ENCODE measurements at places on chromosomes 7 and 10.

DNA sequence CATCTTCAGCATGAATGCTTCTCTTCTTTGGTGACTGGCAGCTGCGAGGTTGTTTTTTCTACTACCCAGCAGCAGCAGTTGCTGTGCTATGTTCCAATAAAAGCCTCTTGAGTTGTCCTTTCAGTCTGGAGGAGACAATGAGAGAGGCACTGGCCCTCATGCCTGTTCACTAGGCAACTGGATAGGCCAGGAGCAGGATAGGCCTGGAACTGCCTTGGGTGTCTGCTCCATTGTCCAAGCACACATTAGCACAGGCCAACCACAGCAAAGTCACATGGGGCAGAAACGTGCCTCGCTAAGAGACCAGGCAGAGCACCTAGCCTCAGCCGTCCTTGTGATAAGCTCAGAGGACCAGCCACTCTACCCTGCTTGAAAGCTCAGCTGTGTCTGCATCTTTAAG lies 76.9 kb upstream of the PDCD4 start:
- no peak for DNase-seq

GRCh38 chr7:132251327-132251659 lies 325.0 kb downstream of the PLXNA4 start:
- no peak for DNase-seq

GRCh38 chr7:3267966-3268690 lies 32.9 kb upstream of the SDK1 start:
- no peak for DNase-seq

DNA sequence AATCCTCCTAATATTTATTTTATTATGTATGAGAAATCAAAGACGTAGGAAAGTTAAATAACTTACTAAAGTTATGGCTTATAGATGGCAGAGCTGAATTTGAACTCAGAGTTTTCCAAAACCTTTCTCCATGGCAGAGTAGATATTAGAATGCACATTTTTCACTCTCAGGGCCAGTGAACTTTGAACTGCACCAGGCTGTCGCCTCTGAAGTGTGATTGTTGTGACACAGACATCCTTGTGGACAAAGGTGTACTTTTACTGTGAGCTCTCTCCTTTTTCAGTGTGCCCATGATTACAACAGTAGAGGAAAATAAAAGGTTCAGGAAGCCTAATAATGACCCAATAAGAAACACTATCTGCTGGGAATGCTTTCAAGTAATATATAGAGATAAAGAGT lies 29.1 kb downstream of the TES start:
- no peak for DNase-seq

GRCh38 chr10:43867667-43868565 lies 219.2 kb upstream of the ZNF32 start:
- no peak for DNase-seq

GRCh38 chr7:107579885-107580715 lies at the start of gene BCAP29:
Gene BCAP29 (plus strand): TSS chr7:107580246. CDS start chr7:107580773, 527 bp downstream.
- peak; percentile 82 for DNase-seq

- DNase-seq, result no peak
These were observed 124.4 kb downstream of the PON1 start for GRCh38 chr7:95199779-95200558.

- no peak for DNase-seq
These were observed 283.5 kb downstream of the PLXNA4 start for GRCh38 chr7:132292803-132293202.

GRCh38 chr7:128810473-128810872 lies 18.7 kb downstream of the CCDC136 start:
- DNase-seq, result no peak

- DNase-seq, result no peak
These were observed 2.5 kb downstream of the UFSP1 start for GRCh38 chr7:100886936-100887515.

DNA sequence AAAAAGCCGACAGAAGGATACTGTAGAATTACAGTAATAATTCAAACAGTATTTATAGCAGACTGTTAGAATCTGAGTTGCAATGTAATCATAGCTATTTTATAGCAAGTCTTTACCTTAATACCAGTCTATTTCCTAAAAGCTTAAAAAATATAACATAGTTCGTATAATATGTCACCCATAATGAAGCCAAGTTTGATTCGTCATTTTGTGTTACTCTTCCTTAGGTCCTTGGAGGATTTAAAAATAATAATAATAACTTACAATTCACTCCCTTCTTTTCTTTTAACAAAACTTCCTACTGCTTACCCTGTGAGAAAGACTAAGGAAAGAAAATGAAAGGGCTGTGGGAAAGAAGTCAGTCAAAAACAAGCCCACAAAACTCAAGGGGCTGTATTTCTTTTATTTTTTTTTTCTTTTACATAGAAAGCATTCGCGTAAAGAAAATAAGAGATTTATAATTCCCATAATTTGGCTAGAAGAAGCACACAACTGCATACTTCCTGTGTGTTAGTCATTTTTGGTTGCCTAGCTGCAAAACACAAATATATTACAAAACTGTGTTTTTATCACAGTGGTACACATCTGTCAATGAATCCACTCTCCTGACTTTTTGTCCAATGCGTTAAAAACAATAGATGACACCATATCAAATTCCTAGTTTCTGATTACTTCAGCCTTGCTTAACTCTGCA lies 187.2 kb upstream of the CELF2 start:
- DNase-seq, result no peak

DNA sequence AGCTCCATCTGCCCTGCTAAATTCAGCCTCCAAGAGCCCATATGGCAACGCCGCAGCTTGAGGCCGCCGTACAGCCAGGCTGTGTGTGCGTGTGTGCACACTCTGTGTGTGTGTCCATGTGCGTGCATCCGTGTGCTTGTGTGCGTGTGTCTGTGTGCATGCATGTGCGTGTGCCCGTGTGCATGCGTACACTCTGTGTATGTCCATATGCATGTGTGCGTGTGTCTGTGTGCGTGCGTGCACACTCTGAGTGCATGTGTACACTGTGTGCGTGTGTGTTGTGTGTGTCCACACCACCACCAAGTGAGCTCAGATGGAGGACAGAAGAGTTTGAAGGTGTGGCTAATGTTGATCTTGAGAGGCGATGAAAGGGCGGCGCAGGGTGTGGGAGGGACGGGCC lies 30.0 kb downstream of the SMKR1 start:
- no peak for DNase-seq

DNA sequence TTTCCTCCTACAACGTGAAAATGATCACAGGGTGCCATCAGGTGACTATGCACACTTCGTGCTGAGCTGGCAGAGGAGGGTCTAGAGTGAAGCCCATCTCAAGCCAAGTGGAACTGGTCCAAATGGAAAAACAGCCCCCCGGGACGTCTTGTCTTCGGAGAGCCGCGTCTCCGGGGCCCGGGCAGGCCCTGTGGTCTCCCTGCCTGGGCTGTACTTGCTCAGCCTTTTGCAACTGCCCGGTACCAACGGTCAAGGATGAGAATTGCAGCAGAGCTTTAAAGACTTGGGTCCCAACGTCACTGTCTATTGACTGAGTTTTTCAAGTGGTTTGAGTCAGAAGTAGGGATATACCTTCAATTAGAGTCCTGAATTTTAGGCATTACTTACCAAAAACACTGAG lies 315.5 kb downstream of the PTPRN2 start:
- DNase-seq, result peak; percentile 29

GRCh38 chr7:154425271-154425670 lies 373.1 kb downstream of the DPP6 start:
- DNase-seq, result no peak

DNA sequence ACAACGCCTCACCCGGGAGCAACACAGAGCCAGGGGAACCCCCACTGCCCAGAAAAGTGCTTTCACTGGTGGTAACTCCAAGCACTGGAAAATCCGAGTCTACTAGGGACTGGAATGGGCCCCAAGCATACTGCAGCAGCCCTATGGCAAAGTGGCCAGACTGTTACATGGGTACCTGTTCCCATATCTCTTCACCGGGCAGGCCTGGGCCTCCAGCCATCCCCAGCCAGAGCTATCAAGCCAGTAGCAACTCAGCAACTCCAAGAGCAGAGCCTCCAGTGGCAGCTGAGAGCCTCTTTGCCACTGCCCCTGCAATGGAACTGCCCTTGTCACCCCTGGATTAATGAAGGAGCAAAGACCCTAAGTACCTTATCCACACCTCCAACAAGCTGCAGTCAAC lies 73.5 kb downstream of the HBP1 start:
- DNase-seq, result no peak

DNA sequence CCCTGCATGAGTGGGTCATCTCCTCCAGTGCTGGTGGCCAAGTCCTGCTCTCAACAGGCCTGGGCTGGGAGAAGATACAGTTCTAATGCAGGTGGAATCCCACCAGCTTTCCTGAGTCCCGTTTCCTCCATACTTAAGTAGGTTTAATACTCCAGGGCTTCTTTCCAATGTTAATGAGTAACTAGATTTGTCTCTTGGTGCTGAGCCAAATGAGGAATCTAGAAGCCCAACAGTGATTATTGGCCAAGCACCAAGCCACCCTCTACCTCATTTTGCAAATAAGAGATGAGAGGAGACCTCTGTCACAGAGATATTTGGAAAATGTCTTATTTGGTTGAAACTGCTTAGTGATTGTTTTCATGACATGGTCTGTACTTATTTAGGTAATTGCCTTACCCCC lies 37.1 kb downstream of the STARD3NL start:
- DNase-seq, result no peak

- DNase-seq, result no peak
These were observed 549 bp upstream of the DDX50 start for GRCh38 chr10:68900427-68901104.

DNA sequence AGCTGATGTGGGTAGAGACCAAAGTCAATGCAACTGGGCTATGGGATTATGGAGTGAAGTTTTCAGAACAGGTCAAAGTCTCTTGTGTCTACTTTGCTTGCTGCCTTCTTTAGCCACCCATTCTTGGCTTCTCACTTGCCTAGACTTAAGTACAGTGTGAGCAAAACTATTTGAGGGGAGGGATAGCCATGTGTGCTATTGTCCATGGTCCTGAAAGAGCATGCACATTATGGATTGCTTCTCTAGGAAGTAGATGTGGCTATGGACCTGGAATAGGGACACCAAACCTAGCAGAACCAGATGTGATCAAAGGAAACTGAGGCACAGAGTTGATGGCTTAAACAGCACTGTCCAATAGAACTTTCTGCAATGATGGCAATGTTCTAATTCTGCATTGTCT lies 81.9 kb upstream of the ZNF800 start:
- no peak for DNase-seq

DNA sequence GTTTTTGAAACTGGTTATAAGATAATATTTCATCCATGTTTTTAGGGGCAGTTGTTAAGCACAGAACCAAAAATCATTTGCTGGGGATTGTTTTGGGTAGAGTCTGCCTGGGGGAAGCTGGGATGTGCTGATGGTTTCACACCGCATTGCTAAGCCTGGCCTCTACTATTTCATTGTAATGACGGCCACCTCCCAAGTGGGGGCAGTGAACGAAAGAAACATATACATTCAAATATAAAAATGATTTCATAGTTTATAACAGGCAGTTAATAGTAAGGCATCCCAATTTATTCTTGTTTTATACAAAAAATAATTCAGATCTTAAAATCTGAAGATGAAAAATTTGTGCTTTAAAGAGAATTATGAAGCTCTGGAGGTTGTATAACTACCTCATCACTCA lies 750.8 kb downstream of the REEP3 start:
- no peak for DNase-seq

DNA sequence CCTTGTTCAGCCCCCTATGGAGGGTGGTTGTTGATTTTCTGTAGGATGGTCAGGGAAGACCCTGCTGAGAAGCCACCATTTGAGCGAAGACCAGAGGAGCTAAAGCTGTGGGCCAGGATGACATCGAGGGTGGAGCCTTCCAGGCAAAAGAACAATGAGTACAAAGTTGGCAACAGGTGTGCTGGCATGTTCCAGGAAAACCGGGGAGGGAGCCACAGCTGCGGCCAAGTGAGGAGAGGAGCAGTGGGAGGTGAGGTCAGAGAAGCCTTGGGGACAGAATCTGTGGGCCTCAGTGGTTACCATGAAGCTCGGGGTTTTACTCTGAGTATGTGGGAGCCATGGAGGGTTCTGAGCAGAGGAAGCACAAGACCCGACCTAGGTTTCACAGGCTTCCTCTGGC lies 75.6 kb upstream of the ZNF479 start:
- no peak for DNase-seq

DNA sequence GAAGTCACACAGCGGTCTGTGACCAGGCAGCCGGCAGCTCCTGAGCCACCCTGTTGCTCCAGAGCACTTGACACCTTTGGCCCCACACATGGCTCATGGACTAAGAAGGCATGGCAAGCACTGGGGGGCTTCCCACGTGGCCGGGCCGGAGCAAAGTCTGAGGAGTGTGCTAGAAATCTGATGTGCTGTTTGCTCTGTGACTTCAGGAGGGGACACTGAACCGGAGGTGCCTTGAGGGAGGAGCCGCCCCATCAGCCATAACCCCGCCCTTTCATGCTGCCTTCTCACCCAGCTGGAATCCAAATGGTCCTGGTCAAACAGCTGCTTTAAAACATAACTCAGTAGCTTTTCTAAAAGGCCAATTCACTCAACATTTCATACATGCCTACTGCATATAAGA lies 33.5 kb downstream of the PROSER2 start:
- no peak for DNase-seq

DNA sequence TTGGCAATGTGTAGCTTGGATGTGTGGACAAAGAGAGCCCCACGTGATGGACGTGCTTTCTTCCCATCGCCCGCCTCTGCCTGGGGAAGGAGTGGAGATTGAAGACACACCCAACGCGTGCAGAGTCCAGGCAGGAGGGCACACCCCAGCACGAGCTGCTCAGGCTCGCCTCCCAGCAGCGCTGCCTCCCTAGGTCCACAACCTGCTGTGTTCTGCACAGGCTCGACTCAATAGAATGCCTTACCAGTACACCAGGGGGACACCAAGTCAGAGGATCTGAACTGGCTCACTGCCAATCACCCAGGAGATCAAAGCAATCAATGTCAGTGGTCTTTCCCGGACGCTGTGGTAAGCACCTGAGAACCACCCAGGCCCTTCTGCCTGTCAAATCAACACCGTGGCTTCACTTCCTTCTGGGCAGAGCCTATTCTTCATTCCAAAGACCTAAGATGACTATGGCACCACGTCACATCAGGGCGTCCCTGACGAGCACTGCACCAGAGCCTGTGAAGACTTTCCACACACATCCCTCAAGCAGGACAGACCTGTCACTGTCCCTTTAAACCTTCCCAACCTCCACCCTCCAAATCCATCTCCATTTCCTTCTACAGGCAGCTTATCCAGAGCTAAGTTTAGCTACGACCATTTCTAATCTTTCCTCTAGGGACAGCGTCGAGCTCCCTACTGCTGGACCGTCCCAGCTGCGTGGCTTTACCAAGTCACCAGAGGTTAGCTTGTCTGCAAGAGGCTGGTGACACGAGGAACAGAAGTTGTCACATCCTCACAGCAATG lies 72.3 kb downstream of the AMZ1 start:
- DNase-seq, result no peak

DNA sequence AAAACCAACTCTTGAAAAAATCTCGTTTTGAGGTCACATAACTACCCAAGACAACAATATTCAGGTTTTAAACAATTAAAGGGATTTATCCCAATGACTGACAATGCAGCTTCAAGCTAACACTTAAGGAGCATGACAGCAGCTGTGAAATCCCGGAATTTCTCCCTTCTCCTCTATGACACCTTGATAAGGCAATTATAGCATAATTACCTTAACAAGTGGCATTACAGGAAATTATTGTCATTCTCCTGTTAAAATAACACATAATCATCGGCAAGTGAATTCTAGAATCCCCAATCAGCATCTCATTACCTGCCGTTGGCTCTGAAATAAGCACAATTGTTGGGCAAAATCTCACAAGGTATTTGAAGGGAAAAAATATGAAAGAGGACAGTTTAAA lies 417.0 kb upstream of the PFKP start:
- DNase-seq, result no peak

Measured in natural killer cell treated with Interleukin-12 subunit alpha and Interleukin-12 subunit beta and Interleukin-15 and Interleukin-18, amount 100 ng/mL, for 72 hours (primary cell).